ENCODE measurements at places on chromosomes 6 and 20.

GRCh38 chr6:107866606-107867301 lies 42.6 kb upstream of the SCML4 start:
- DNase-seq = no peak

- DNase-seq = no peak
Measured at GRCh38 chr6:32060966-32061655, 22.9 kb downstream of the CYP21A2 start.

- DNase-seq = no peak
Measured at GRCh38 chr6:128686084-128686483, 165.7 kb upstream of the PTPRK start.

DNA sequence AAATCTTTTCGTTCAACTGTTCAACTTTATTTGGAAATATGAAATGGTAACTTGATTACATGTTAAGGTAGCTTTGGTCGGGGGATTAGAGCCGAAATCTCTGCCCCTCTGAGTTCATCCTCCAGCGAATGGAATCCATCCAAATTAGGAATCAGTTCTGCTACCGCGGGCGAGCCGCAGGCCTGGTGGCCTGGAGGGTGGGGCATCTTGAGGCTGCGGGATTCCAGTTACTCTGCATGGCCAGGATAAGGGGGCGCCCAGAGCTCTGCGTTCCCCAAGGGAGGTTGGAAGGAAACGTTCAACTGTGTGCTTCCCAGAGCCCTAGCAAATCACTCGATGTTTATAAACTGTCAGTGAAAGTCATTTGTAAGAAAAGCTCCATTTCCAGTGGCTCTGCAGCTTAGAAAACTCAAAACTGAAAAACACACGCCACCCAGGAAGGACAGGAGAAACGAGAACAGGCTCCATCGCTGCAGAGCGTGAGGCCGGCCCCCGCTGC lies 262.2 kb downstream of the TAF4 start:
- no peak for DNase-seq

- no peak for DNase-seq
Measured at GRCh38 chr6:145842693-145843546, 28.3 kb upstream of the FBXO30 start.

GRCh38 chr6:73375216-73375615 lies 5.5 kb upstream of the OOEP start:
- no peak for DNase-seq

DNA sequence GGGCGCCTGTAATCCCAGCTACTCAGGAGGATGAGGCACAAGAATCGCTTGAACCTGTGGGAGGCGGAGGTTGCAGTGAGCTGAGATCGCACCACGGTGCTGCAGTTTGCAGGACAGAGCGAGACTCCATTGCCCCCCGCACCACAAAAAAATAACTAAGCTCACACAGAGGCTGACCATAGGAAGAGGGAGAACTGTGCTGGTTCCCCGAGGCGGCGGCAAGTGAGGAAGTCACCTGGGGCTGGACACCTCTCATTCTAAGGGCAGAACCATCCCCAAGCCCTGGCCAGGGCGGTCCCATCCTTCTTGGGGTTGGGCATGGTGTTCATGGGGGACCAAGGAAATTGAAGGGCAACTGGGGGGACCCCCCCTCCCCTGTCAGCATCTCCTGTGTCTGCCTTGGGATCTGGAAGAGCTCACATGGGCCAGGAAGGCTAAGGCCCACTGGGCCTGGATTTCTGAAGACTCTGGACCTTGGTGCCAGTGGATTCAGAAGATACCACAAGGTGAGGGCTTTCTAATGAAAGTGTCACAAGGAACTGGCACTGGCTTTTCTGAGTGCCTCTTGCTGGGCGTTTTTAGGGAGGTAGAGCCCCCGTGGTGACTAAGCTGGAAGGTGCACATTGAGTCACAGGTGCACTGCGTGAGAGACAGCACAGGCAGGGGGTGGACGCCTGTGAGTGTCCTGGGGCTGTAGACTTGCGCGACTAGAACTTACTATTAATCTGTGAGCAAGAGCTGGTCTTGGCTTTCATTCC lies 11.5 kb downstream of the IRF4 start:
- no peak for DNase-seq

DNA sequence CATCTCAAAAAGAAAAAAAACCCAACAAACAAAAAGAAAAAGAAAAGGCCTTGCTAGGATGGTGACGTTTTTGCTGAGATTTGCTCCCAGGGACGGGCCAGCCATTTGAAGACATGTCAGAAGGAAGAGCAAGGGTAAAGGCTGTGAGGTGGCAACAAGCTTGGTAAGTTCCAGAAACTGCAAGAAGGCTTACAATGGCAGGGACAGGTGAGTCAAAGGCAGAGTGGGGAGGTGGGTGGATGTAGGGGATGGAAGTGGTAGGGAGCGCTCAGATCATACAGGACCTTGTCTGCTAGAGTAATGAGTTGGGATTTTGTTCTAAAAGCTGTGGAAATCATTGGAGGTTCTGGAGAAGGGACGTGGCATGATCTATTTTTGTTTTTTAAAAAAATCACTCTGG lies 4.3 kb downstream of the KIF3B start:
- no peak for DNase-seq

GRCh38 chr20:60631585-60632287 lies 620.3 kb upstream of the CDH4 start:
- DNase-seq = no peak

GRCh38 chr20:34222208-34222607 lies 19.0 kb upstream of the ASIP start:
- no peak for DNase-seq

GRCh38 chr6:53032849-53033248 lies 32.4 kb upstream of the FBXO9 start:
- DNase-seq = no peak

DNA sequence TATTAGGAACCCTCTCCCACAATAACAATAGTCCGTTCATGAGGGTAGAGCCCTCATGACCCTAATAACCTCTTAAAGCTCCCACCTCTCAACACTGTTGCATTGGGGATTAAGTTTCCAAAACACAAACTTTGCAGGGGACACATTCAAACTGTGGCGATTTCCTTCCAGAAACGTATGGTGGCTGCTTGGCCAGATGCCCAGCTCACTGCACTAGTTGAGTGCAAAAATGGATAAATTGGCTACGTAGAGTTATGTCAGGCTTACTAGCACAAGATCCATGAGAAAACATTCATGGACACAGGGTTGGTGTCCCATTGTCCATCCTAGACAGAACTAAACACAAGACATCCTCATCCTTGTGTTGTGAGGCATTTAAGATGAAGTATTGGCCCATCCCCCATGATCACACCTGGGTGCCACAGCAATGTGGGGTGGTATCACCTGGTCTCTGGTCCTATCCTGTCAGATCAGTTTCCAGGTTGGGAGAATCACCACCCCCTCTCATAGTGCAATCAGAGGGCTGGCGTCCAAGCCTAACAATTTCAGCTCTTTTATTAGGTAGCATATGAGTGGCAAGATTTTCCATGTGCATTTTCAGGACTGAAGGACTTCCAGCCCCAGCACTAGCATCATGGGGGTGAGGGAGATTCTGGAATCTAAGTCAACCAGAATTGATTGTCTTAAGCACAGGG lies 63.4 kb upstream of the ELOVL5 start:
- no peak for DNase-seq

DNA sequence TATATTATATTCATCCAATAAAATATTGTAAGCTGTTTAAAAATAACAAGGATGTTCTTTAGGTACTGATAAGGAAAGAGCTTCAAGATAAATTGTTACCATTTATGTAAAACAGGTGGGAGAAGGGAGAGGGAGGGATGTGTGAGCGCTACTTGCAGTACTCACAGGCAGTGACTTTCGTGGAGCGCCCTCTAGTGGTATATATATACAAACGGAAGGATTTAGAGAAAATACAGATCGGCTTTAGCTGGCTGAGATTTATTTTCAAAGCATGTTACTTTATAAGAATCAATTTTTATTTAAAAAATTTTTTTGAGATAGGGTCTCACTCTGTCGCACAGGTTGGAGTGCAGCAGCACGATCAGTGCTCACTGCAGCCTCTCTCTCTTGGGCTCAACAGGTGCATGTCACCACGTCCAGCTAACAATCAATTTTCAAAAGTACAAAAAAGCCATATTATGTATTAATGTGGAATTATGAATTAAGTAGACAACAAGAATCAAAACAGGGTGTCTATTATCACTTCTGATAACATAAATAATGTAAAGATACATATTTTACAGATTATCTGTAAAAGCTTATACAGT lies 3.3 kb upstream of the MOG start:
- DNase-seq = peak; percentile 45
